HFF-Myc (cell line): ENCODE measurements at places on chromosomes 16 and 17.
A peak's percentile ranks its signal among the peaks of the same experiment; 100 is the strongest.

GRCh38 chr17:32519228-32520103 lies 32.7 kb downstream of the CDK5R1 start:
- no peak for DNase-seq

GRCh38 chr17:53176629-53177028 lies 646.1 kb upstream of the KIF2B start:
- no peak for DNase-seq

- DNase-seq, result peak; percentile 15
Observed at GRCh38 chr16:27311448-27311830, 2.3 kb upstream of the IL4R start.

- DNase-seq, result no peak
Observed at GRCh38 chr16:67441907-67442306, 11.0 kb downstream of the HSD11B2 start.

GRCh38 chr17:49557312-49558024 lies 18.2 kb upstream of the NXPH3 start:
- DNase-seq, result no peak

DNA sequence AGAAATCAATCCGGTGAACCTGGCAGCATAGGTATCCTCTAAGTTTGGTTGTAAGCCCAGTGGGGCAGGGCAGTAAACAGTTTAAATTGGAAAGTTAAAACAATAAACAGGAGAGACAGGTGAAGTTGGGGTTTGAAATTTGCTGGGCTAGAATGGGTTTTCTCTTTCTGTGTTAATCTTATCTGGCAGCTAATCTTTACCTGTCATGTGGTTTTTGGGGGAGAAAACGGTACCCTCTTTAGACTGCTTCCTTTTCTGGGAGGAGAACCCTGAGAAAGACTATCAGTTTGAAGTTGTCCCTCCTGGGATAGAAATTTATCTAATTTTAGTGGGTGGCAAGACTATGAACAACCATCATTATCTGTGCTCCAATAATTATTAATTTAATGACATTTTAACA lies 24.0 kb downstream of the CDH13 start:
- DNase-seq, result no peak

DNA sequence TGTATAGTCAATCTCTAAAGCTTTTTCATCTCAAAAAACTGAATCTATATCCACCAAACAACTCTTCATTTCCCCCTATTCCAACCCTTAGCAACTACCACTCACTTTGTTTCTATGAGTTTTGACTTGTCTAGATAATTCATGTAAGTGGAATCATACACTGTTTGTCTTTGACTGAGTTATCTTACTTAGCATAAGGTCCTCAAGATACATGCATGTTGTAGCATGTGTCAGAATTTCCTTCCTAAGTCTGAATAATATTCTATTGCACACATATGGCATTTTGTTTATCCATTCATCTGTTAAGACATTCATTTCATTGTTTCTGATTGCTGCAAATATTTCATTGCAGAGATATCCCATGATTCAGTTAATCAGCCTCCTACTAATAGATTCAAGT lies 72.2 kb downstream of the SSH2 start:
- DNase-seq, result no peak

DNA sequence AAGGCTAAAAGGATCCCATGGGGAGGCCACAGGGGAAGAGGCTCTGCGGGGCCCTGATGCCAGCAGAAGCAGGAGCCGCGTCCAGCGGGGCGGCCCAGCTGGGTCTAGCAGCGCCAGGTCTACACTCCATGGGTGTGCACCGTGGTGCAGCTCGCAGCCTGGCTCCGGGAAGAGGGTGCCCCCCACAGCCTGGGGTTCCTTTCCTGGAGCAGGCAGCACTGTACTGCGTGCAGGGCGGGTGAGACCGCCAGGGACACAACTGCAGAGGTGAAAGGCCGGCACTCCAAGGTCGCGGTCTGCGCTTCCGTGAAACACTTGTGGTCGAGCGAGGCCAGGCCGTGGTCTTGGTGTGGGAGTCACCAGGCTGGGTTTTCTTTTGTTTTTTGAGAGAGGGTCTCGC lies 6.5 kb upstream of the CCDC154 start:
- DNase-seq, result no peak

GRCh38 chr16:57704011-57704904 lies 9.7 kb downstream of the DRC7 start:
- DNase-seq, result no peak

- no peak for DNase-seq
Observed at GRCh38 chr17:75637551-75637950, 4.3 kb downstream of the SMIM5 start.

GRCh38 chr17:64282753-64283080 lies 19.7 kb upstream of the TEX2 start:
- no peak for DNase-seq

DNA sequence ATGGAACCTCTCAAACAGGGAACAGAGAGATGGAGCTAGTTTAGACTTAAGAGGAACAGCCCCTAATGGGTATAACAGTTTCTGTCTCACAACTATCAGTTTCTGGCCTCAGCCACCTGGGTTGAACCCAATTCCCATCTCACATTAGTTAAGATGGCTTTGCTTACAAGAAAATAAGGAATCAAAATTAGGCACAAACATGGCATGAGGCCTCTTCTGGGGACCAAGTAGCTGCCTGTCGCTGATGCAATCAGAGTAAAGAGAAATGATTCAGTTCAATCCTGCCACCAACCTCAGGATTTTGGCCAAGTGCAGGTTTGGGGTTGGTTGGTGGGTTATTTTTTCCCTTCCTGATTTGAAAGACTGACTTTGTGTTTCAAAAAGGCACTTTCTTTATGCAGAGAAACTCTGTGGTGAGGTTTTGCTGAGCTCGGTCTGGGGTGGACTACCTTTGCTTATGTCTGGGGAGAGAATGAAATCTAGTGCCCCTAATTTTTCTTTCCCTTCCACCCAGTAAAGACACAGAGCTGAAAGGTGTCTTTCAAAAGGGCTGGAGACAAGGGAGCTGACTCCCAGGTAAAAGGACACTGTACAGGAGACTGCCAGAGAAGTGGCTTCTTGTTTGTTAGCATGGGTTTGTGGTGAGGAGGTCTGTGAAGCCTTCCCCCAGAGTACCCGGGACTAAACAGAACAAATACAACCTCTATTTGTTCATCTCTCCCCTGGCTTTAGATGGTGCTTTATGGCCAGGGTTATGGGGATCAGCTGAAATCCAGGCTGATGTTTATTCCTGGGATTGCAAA lies 44.8 kb upstream of the NFAT5 start:
- no peak for DNase-seq

DNA sequence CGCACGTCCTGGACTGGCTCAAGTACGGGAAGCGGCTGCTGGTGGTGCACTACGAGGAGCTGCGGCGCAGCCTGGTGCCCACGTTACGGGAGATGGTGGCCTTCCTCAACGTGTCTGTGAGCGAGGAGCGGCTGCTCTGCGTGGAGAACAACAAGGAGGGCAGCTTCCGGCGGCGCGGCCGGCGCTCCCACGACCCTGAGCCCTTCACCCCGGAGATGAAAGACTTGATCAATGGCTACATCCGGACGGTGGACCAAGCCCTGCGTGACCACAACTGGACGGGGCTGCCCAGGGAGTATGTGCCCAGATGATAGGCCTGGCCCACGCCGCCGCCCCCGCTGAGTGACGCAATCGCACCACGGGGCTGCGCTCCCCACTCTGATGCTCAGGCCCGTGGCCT lies 50.2 kb downstream of the WSCD1 start:
- DNase-seq, result no peak

DNA sequence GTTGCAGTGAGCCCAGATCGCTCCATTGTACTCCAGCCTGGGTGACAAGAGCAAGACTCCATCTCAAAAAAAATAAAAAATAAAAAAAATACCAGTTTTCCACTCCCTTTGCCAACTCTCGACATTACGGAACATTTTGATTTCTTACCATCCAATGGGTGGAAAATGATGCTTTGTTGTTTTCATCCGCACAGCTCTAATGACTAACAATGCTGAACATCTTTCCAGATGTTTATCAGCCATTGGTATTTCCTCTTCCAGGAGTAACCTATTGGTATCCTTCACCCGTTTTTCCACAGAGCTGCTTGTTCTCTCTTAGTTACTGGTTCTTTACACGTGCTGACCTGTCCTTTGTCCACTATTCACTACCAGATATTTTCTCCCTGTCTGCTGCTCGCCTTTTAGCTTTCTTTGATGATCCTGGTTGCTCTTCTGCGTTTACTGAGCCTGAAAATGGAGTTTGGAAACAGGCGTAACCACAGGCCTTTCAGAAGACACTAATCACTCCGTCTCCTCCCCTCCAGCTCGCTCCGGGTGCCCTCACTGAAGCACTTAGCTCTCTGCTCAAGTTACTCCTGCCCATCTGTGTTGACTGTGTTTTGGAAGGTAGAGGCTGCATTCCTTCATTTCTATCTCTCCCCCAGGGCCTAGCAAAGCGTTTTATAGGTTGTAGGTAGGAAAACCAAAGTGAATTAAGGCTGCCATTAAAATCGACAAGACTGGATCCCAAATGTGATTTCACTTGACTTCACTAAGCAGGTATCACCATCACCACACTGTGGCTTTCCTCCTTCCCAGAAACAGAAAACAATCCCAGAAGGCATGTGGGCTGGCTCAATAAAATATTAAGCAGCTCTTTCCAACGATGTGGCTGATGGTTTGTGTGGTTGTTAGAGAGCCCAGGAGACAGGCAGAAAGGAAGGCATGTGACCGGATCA lies 8.9 kb downstream of the SHPK start:
- DNase-seq, result no peak

- no peak for DNase-seq
Observed at GRCh38 chr17:62657145-62657665, 29.7 kb downstream of the MRC2 start.

- no peak for DNase-seq
Observed at GRCh38 chr17:1979182-1979985, 45.8 kb downstream of the RTN4RL1 start.

DNA sequence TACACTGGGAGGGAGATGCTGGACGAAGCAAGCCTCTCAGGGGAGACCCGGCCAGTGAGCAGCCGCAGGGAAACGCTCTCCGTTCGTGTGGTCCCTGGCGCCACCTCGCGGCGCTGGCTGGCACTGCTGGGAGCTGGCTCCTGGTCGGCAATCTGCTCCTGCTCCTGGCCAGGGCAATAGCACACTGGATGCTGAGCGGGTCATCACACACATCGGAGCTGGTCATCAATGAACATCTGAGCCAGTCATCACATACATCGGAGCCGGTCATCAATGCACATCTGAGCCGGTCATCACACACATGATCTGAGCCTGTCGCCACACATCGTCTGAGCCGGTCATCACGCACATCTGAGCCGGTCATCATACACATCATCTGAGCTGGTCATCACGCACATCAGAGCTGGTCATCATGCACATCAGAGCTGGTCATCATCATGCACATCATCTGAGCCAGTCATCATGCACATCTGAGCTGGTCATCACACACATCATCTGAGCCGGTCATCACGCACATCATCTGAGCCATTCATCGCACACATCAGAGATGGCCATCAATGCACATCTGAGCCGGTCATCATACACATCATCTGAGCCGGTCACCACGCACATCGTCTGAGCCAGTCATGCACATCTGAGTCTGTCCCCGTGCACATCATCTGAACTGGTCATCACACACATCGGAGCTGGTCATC lies 217.3 kb downstream of the RBFOX3 start:
- DNase-seq, result peak; percentile 21

DNA sequence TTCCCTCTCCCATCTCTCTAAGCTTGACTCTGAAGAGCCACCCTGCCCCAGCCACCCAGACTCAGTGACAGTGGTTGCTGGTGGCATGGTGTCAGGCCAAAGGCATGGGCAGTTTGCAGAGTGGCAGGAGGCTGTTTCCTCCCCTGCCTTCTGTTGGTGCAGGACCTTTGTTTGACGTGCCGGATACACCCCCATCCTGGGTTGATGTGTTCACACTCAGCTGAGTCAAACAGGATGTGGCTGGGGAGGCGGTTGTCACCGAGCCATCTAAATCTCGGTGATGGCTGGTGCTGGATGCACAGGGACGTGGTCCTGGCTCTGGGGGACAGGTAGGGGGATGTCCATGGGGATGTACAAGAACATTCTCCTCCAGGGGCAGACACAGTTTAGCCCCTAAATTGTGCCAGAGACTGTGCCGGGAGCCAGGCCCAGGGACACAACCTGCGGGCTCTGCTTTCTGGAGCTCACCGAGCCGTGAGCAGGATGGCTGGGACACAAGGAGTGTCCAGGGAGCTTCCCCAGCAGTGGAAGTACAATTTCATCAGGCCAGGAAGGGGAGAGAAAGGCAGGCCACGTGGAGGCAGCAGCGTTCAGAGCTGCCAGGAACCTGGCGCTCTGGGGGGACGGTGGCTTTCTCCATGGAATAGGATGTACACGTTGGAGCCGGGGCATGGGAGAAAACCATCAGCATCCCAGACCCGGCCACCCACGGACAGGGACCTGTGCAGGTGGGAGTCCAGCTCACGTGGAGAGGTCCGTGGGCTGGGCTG lies 264.2 kb downstream of the SEC14L1 start:
- DNase-seq, result no peak

- no peak for DNase-seq
Observed at GRCh38 chr17:46876353-46876887, 25.0 kb downstream of the WNT9B start.

DNA sequence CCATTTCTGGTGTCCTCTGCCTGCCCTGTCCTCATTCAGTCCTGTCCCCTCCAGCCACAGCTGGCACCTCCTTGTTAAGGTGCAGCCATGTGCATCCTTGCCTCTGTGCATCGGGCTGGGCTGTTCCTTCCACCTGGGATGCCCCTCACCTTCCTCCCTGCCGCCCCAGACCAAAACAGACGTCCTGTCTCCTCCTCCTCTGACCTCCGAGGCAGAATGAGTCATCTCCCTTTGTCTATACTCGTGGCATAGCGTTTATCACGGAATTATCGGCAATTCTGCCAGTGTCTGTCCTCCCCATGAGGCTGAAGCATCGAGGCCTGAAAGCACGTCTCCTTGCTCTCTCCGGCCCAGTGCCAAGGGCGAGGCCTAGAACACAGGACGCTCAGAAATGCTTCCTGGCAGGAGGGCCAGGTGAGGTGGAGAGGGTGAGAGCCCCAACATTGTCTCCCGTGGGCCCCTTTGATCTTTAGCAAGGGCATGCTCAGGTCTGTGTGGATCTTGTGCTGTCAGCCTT lies 4.6 kb downstream of the RAI1 start:
- DNase-seq, result peak; percentile 56

- no peak for DNase-seq
Observed at GRCh38 chr17:44113868-44114840, 9.3 kb downstream of the HDAC5 start.

- no peak for DNase-seq
Observed at GRCh38 chr17:35934760-35935159, 4.2 kb upstream of the RDM1 start.
